NCI-H1417 treated with DMSO at 0.1 percent for 48 hours (cell line): ENCODE measurements at places on chromosomes 2 and 18.

GRCh38 chr2:176178757-176179295 is 9.6 kb upstream of the HOXD1 start:
- no peak for DNase-seq

- no peak for DNase-seq
Observed at GRCh38 chr2:39834426-39834825, 55.4 kb upstream of the THUMPD2 start.

- no peak for DNase-seq
Observed at GRCh38 chr2:55049821-55050099, 491 bp downstream of the RTN4 start.

GRCh38 chr2:37564356-37564755 is 107.1 kb downstream of the CDC42EP3 start:
- DNase-seq: no peak

- DNase-seq: no peak
Observed at GRCh38 chr2:24082787-24083566, 1.7 kb downstream of the TP53I3 start.

GRCh38 chr18:70169747-70170146 is 35.7 kb downstream of the RTTN start:
- no peak for DNase-seq

DNA sequence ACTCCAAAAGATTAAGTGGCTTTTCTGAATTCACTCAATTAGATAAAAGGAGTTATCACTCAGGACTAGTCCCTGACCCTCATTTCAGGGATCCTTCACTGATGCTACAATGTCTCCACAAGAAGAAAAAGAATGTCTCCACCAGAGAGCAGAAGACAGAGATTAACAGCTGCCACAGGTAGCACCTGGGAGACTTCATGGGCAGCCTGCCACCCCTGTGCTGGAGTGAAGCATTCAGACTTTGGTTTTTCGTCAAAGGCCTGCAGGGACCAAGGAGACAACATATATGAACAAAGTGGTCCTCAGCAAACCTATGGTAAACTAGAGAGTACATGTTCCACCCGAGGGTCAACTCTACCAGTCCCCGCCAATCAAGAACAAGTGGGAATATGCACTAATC is 197.0 kb upstream of the ACVR2A start:
- DNase-seq: no peak

GRCh38 chr2:235940330-235940729 is 227.9 kb downstream of the GBX2 start:
- no peak for DNase-seq

- no peak for DNase-seq
Observed at GRCh38 chr18:13401404-13401803, 182.8 kb downstream of the LDLRAD4 start.

DNA sequence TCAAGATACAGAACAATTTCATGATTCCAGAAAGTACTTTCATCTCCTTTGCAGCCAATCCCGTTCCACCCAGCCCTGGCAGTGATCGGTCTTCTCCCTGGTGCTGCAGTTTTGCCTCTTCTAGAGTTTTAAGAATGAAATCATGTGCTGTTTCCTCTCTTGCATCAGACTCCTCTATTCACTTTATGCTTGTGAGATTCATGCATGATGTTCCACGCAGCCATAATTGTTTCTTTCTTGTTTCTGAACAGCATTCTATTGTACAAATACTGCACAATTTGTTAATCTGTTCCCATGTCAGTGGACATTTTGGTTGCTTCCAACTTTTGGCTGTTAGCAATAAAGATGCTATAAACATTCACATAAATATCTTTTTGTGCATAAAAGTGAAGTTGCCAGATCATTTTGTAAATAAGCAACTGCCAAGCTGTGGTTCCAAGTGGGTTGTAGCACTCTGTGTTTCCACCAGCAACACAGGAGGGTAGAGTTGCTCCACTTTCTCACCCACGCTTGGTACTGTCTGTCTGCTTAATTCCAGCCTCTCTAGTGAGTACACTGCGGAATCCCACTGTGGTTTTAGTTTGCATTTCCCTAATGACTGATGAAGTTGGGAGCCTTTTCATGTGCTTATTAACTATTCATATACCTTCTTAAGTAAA is 104.5 kb downstream of the TWIST2 start:
- DNase-seq: no peak

- no peak for DNase-seq
Observed at GRCh38 chr2:181095486-181095885, 115.1 kb downstream of the UBE2E3 start.

- DNase-seq: no peak
Observed at GRCh38 chr18:77207540-77207939, 42.1 kb upstream of the GALR1 start.

DNA sequence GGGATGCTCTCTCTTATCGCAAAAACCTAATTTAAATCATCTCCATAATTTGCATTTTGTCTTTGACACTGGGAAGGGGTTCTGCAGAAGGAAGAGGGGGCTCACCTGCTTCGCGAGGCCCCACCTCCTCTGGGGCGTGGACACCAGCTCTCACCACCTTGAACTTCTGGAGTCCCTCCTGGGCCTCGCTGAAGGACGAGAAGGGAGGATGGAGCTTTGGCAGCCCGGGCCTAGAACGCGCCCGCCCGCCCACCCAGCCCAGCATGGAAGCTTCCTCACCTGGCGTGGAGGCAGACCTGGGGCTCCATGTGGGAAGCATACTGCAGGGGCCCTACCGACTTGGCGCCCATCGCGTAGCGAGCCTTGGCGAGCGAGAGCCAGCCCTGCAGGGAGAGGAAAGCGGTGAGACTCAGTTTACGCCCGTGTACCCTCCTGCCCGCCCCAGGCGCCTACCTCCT is 1.1 kb upstream of the IMP4 start:
- DNase-seq: no peak

DNA sequence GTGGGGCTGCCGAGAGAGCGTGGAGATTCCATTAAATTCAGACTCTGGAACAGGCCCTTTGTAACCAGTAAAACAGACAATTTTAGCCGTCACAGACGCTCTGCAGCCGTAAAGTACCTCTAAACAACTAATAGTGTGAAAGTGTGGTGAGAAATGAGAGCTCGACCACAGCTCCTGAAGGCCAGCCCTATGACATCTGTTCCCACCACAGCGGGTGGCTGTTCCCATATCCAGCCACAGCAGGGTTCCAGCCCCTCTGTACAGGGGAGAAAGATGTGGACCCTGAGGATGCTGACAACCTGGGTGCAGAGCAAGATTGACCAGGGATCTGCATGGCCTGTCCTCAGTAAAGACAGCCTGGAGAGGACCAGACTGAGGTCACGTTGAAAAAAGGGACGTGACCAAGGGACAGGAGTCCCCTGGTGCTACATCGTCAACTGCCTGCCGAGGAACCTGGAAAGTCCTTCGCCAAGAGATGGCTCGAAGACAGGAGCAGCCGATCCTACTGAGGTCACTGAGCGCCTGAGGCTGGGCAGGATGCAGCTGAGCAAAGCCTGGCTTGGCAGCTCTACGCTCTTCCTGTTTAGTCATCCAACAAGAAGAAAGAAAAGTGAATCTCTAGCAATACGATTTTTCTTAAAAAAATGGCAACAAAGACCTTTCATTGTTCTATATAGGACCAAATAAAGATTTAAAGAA is 831.7 kb downstream of the RNF144A start:
- no peak for DNase-seq

GRCh38 chr18:23712445-23712844 is 23.2 kb downstream of the LAMA3 start:
- no peak for DNase-seq
